ENCODE measurements at places on chromosomes 7 and 10.

GRCh38 chr10:4477664-4478063 lies 348.3 kb upstream of the AKR1E2 start:
- no peak for DNase-seq

- no peak for DNase-seq
Measured at GRCh38 chr10:56633876-56634452, 272.9 kb upstream of the ZWINT start.

GRCh38 chr7:75776295-75776971 lies 4.4 kb upstream of the CCL26 start:
- peak; percentile 35 for DNase-seq

DNA sequence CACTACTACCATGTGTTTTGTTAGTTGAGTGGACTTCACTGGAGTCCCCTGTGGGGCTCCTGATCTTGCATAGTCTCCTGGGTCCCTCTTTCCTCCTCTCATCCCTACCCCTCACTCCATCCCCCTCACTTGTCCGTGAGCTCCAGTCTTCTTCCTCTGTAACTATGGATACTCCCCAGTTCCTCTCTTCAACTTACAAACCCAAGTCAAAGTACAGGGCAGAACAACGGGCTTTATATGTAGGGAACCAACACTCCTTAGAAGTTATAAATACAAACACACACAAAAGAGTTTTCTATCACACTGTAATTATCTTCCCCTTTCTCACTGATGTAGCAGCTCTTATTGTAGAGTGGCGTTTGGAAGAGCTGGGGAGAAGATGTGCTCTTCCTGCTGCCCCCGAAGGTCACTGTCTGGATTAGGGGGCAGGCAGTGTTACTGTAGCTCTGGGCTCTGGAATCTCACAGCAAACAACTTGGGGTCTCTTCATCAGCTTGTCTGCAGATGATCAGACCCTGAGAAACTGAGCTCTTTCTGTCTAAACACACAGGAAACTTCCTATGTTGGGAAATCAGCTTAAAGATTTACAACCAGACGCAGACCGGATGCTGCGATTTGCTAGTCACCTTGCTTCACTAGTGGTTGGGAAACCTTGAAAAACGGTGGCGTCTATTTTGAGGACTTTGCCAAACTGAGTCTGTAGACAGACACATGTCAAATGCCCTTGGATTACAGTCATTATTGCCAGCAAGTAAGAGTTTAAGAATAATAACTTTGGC lies 13.6 kb downstream of the SNX10 start:
- no peak for DNase-seq
